ENCODE measurements at places on chromosomes 5 and 9.

DNA sequence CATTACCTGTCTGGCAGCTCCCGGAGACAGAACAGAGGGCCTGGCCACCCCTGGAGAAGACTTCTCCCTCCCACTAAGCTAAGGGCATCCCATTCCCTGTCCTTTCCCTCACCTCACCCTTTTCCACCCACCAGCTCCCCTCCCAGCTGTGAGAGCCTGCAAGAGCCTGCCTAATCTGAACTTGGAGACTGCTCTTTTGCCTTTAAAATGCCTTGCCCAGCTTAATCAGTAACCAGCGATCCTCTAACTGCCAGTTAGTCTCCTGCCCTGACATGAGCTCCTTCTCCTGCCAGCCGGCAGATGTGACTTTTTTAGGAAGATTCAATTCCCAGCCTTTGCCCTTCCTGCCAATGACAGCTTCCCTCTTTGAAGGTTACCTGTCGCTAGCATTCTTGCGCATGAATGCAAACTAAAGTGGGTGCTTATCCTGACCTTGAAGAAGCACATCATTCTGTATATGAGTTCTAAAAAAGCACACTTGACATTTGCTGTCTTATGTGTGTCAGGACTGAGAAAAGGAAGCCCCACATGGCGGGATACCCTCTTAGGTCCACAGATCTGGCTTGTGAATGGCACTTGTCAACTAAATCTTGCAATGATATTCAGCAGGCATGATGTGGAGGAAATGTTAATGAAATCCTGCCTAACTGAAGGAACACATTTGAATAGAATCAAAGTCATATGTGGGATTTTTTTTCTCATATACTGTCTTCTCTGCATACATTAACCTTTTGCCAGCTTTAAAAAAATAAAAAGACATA is 411.2 kb upstream of the SLC30A5 start:
- no peak for DNase-seq

GRCh38 chr5:108046955-108047670 is 334.8 kb downstream of the FBXL17 start:
- DNase-seq = no peak

DNA sequence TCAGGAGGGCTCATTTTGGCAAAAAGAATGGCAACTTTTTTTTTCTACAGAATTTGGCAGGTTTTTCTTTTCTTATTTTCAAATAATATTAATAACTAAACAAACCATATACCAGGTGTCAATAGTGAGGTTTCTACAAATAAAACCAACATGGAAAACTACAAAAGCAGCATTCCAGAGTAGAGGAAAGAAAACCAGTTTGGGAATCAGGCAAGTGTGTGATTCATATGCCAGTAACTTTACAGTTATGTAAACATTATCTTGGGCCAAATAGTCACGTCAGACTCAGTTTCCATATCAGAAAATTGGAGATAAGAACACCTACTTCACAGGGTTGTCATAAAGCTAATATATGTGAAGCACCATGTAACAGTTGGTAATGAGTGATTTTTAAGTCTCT is 51.7 kb downstream of the FBXW11 start:
- no peak for DNase-seq

DNA sequence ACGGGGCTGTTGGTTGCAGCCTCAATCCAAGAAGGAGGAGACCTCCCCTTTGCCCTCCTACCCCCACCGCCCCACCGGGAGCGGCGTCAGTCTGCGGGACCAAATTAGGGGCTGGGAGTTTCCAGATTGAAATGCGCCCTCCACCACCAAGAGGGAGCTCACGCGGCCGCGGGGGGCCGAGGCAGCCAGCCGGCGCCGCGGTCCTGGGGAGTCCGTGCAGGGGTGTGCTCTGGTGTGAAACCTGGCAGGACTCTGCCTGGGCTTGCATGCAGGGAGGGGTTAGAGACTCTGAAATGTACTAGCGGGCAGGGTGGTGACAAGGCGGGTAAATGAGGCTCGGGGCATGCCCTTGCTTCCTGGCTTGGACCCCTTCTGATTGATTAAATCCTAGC is 989 bp upstream of the FBN2 start:
- no peak for DNase-seq

DNA sequence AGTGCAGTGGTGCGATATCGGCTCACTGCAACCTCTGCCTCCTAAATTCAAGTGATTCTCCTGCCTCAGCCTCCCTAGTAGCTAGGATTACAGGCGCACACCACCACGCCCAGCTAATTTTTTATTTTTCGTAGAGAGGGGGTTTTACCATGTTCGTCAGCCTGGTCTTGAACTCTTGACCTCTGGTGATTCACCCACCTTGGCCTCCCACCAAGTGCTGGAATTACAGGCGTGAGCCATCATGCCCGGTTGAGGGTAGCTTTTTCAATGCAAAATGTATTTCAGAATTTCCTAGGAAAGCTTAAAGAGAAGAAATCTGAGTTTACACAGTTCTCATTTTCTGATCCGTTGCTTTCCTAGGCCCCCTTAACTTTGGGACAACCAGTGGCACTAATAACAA is 15.7 kb downstream of the BDP1 start:
- DNase-seq = no peak

DNA sequence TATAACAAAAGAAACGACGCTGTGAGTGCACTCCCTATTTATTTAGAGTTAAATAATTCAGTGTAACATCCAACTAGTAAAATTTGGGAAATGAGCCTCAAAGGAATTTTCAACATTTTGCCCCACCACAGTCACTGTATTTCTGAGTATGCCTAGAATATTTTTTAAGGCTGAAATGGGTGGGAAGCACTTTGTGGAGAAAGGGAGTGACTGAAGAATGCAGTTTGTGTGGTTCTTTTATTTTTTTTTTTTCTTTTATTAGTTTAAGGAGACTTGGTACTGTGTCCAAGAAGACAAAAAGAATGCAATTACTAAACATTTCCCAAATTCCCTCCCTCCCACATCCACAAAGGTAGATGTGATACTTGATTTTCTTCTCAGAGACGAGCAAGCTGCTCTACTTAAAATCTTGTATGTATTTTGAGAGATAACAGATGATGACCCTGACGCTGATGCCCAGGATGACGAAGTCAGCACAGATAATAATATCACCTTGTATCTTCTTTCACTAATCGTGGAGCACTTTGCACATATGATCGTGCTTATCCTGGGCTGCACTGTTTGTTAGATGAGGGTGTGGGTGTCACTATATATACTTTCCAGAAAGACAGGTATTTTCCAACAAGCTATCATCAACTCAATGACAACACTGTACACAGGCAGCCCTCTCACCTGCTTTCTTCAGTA is 586.3 kb downstream of the RAB3C start:
- DNase-seq = no peak

DNA sequence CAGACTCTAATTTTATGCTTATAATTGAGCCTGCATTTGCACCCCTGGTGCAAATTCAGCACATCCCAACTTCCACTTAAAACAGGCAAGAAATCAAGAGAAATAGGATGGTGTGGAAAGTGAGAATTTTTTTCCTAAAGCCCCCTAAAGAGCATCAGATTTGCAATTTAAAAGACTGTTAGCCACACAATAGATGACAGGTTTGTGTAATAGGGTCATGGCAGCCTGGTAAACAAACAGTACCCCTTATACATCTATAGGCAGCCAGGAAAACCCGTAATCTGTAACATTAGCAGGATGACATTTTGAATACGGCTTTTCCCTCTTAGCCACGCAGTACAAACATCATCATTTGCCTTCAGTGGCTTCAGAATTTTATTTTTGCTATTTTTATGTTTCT is 17.2 kb downstream of the EBF1 start:
- peak; percentile 21 for DNase-seq

DNA sequence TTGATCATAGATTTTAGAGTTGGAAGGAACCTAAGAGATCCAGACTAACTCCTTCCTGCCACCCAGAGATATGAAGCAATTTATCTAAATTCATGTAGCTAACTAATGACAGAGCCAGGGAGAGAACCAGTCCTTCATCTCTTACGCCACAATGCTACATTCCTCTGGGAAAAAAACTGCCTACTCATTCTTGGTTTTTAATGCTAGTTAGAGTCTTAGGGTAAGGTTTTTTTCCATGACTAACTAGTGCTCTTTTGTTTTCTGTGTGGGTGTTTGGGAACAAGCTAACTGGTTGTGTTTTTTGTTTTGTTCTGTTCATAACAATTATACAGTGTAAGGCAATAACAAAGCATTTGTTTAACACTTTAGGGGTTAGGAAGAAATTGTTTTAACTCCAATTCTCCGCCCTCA is 52.4 kb downstream of the SLC44A1 start:
- DNase-seq = no peak

- DNase-seq = no peak
These were observed 21.9 kb downstream of the FGF18 start for GRCh38 chr5:171441246-171441791.

DNA sequence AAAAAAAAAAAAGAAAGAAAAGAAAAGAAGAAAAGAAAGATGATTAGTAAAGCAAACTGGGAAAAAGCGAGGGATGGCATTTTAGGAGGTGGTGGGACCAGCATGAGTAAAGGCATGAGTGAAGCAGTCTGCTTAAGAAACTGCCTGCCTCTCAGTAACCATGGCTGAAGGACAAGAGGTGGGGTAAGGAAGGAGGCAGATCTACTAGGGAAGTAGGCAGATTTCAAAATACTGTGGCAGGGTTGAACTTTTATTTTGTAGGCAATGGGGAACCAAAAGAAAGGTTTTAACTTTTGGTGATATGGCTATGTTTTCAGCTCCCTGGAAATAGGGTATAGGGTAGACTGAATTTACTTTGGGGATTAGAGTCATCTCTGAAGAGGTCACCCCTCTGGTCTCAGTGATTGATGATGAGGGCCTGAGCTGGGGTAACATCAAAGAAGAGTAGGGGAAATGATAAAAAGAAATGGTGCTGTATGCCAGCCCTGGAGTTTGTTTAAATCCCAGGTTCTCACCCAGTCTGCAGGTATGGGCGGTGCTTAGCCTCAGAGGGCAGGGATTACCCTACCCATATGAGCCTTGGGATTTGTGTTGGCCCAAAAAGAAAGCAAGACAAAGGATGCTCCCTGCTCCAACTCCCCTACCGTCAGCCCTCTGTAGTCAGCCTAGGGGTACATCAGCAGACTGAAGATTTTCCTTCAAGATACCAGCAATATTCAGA is 316.2 kb downstream of the CWC27 start:
- DNase-seq = no peak

- DNase-seq = no peak
These were observed 146.9 kb upstream of the FBN2 start for GRCh38 chr5:128684961-128685360.

- DNase-seq = no peak
These were observed 227.9 kb downstream of the BNC2 start for GRCh38 chr9:16642421-16643109.

GRCh38 chr9:74642376-74642775 is 145.2 kb downstream of the RORB start:
- no peak for DNase-seq

- DNase-seq = no peak
These were observed 18.1 kb downstream of the TCF7 start for GRCh38 chr5:134132372-134133187.

GRCh38 chr9:136110082-136111061 is 8.3 kb downstream of the TMEM250 start:
- DNase-seq = no peak

DNA sequence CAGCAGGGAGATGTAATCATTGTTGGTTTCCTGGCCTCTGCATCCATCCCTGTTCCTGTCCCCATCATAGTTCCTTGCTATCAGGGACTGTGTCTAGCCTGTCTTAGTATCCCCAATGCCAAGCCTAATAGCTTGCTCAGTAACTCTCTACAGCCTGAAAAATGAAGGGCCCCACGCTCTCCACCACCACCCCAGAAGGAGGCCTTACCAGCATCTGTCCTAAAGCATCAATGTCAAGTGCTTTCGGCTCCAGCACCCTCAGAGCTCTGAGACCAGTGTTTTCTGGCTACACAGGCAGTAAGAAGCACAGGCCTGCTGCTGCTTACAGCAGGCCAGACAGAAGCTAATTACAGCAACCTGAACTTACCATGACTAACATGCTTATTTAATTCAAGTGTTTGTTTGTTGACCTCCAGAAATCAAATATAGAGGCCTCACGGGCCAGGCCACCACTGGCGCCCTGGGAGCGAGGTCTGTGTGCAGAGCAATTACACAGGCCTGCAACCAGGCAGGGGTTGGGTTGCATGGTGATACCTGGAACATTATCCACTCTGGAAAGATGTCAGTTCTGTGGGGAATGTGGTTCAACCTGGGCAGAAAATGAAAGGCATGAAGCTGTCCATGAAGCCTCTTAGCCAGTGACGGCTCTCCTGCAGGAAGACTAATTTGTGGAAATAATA is 124.3 kb downstream of the SLC1A3 start:
- DNase-seq = no peak

DNA sequence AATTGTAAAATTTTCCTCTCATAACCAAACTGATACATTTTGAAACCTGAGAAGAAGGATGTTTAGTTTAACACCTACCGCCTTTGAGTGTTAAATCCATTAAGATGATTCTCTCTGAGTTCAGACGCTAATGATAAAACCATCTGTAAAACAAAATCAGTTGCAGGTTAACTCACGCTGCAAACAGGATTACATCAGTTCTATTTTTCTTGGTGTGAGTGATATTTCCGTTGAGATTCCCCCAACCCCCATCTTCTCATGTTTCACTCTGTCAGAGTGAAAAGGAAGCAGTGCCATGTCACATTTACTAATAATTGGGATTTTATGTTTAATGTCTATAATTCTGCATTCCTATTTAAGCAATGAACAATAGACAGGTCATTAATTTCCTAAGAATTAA is 146.5 kb downstream of the FANCC start:
- no peak for DNase-seq
